ENCODE measurements at places on chromosomes 2 and 18.

GRCh38 chr2:71721669-71722068 lies 268.3 kb downstream of the DYSF start:
- DNase-seq = no peak

- no peak for DNase-seq
Observed at GRCh38 chr18:25171334-25171733, 180.6 kb downstream of the ZNF521 start.

DNA sequence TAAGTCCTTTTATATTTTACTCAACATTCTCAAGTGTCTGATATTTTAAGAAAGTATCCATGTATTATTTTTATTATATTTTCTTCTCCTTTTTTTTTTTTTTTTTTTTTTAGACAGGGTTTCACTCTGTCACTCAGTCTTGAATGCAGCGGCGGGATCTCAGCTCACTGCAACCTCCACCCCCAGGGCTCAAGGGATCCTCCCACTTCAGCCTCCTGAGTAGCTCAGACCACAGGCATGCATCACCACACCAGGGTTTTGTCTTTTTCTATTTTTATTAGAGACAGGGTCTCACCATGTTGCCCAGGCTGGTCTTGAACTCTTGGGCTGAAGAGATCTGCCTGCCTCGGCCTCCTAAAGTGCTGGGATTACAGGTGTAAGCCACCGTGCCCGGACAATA lies 212.1 kb downstream of the TCF4 start:
- no peak for DNase-seq

GRCh38 chr2:196130039-196130825 lies 41.1 kb downstream of the STK17B start:
- DNase-seq = no peak

DNA sequence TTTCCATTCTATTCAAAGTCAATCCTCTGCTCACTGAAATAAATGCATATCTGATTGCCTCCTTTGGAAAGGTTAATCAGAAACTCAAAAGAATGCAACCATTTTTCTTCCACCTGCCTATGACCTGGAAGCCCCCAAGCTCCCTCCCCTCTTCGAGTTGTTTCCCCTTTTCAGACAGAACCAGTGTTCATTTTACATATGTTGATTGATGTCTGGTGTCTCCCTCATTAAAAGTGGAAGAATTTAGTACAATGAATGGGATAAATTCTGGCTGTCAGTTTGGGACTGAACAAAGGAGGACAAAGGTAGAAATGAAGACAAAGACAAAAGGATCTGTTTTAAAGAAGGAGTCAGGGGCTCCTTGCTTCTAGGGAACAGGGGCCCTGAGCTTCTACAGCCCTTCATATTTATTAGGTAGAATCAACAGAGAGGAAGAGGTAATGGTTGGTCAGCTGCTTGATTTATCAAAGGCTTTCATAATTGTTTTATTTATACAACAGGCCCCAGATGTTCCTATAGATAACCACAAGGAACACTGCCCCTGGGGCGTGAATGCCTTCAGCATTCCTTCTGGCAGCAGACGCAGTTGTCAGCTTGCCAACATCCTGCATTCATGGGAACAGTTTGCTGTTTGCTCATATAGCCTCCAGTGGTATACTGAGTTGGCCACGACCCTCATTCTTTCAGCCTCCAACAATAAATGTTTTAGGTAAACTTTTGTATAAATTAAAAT lies 949.8 kb upstream of the LRATD1 start:
- DNase-seq = no peak

GRCh38 chr2:217478831-217479455 lies 523.9 kb downstream of the TNS1 start:
- DNase-seq = no peak

Measured in activated T-helper 9 cell treated with anti-CD3 and anti-CD28 coated beads, Interleukin-2, amount 50 U/mL, for 16 hours (primary cell).